ENCODE measurements at places on chromosomes 1 and 21.

GRCh38 chr1:30969903-30970302 lies 61.3 kb upstream of the SDC3 start:
- DNase-seq = no peak

DNA sequence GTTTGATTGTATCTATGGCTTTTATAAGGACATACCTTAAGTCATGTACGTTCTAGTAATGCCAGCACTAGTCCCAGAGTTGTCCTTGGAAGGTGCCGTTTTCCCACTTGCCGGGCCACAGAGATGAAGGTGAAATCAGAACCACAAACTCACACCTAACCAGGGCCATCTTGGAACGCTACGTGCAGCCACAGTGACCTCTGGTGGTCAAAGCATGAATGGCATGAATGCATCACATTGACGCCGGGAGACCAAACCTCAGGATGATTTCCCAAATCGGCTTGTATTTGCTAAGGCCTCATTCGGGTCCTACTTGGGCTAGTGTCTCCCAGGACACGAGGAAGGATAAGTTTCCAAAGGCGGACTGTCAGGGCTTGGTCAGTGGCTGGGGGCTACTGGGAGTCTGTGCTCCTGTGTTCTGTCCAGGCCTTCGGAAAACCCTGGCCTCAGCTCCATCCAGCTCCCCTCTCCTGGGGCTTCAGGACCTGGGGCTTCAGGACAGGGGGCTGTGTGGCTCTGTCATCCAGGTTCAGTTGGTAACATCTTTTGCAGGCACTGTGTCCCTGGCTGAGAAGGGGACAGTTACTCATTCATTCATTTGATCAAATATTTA lies 260.5 kb downstream of the PRDM2 start:
- peak; percentile 45 for DNase-seq

GRCh38 chr21:17002594-17003257 lies 510.1 kb upstream of the CXADR start:
- DNase-seq = no peak

DNA sequence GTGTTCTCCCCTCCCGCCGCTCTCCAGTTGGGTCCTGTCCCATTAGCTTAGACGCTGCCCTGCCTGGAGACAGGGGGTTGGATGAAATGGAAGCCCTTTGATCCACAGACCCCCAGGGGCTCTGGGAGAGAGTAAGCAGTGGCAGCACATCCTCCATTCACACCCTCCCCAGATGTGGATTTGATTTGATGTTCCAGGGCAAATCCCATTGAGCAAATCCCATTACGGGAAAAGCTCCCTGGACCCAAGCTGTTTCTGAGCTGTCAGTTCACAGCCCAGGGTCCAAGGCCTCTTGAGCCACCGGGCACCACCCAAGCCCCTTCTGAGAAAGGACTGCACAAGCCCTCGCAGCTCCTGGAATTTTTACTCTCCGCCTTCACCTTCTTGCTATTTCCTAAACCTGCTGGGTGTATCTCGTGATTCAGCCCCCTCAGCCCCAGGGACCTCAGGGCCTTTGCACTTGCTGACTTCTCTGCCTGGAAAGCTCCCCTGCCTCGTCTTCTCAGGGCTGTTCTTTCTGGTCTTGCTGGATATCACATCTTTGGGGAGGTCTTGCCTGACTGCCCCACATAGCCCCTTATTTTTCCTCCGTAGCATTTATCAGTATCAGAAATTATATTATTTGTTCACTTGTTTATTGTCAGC lies 101.1 kb downstream of the PAX7 start:
- no peak for DNase-seq

GRCh38 chr1:207847116-207847515 lies 63.8 kb downstream of the CD34 start:
- no peak for DNase-seq

All from fibroblast of skin of right quadriceps (primary cell).